ENCODE measurements at places on chromosomes 3 and 15.

GRCh38 chr3:195075199-195075940, 195.6 kb downstream of the XXYLT1 start:
- no peak for DNase-seq

- no peak for DNase-seq
These were observed 420.7 kb downstream of the SI start for GRCh38 chr3:164657631-164658030.

GRCh38 chr3:10558736-10559135, 53.4 kb upstream of the ATP2B2 start:
- no peak for DNase-seq

- no peak for DNase-seq
These were observed 29.5 kb upstream of the ZNF774 start for GRCh38 chr15:90322538-90322937.

DNA sequence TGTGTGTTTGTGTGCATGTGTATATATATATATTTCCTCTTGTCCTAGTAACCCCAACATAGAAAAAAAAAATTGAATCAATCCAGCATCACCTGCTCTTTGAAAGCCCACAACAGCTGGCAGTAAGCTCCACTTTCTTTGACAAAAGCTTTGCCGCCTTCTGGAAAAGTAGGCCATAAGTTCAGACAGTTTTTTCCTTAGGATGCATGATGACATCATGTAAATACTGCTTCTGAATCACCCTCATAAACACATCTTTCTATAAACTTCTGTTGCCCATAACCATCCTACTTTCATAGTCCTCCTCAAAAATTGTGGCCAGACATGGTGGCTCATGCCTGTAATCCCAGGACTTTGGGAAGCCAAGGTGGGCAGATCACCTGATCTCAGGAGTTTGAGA, 67.4 kb downstream of the CSNK1G1 start:
- DNase-seq: no peak

DNA sequence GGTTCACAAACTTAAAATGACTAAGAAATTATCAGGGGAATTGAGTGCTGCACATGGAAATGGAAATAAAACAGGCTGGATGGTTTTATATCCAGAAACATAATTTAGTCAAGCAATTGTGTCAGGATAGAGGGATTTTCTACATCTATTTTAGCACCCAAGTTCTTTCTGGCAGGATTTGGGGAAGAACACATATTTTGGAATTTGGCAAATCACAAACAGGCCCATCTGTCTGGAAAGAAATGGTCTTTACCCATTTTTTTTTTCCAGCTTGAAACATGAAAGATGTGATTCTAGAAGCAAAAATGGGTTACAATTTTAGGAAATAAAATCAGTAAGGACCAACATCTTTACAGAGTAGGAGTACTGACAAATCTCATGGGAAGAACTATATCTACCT, 14.4 kb upstream of the UNC13C start:
- DNase-seq: no peak

- no peak for DNase-seq
These were observed 260.7 kb downstream of the THSD4 start for GRCh38 chr15:71375934-71376333.

DNA sequence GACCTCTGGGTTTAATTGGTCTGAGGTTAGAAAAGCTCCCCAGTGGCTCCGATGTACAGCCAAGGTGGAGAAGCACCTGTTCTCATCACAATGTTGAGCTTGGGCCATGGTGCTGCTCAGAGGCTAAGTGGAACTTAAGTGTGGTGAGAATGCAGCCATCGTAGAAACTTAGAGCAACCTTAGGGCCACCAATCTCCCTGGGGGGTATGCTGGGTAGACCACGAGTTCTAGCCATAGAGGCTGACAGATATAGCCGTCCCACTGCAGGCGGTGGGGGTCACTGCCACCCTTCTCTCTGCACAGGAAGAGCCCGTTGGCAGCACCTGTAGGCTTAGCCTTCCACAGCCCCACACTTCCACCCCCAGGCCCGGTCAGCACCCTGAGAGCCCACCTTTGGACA, 38.0 kb downstream of the MGLL start:
- DNase-seq: no peak

- no peak for DNase-seq
These were observed 101.5 kb upstream of the SLC6A6 start for GRCh38 chr3:14300721-14301399.
